ENCODE measurements at places on chromosomes 2 and 18. TPM values are rescaled to one million over a fixed set of nuclear protein-coding genes. Genes with fewer than 3 reads are reported as not detected.

- H3K4me3 ChIP-seq: no peak overlapping the region
- DNase-seq: no peak
- H3K4me1 ChIP-seq: peaks cover 24% of the 10 kb centered on the region
- H3K27ac ChIP-seq: peak overlapping the region; percentile 15
These were observed 560.6 kb downstream of the CPS1 start for GRCh38 chr2:211117026-211117425.

GRCh38 chr18:59736061-59736460 lies 38.8 kb upstream of the CCBE1 start:
- H3K27ac ChIP-seq: no peak overlapping the region
- H3K4me1 ChIP-seq: no peaks in the 10 kb centered on the region
- no peak overlapping the region for H3K4me3 ChIP-seq
- no peaks in the 10 kb centered on the region for H3K27me3 ChIP-seq
- no peak for DNase-seq

- no peak overlapping the region for H3K27ac ChIP-seq
- no peak for DNase-seq
- no peak overlapping the region for H3K4me3 ChIP-seq
- H3K27me3 ChIP-seq: no peaks in the 10 kb centered on the region
- H3K4me1 ChIP-seq: no peaks in the 10 kb centered on the region
- H3K36me3 ChIP-seq: no peaks in the 10 kb centered on the region
These were observed 104.2 kb upstream of the AGAP1 start for GRCh38 chr2:235389626-235390025.

DNA sequence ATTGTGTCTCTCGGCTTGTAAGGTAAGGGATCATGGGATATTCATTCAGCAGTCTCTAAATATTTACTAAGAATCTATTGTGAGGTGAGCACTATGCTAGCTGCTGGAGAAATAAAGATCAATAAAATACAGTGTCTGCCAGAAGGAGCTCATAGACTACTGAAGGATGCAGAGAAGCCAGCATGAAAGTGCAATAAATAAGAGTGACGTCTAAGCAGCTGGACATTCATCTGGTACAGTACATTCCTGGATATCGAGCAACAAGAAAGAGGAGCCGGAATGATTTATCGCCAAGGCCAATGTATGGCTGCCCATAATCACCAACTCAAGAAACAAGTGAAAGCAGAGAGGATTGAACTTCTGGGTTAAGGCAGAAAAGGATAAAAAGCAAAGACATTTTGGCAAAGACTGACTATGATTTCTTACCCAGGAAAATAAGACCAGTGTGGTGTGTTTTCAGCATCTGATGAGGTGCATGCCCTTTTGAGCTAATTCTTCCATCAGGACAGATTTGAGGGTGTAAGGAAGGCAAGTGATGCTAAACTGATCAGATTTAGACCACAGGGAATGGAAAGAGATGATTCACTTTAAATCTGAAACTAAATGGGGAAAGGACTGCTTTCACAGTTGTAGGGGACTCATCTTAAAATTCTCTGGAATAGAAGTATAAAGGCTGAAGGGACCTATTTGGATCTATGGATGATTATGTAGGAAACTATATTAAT lies 18.7 kb upstream of the LMAN1 start:
- H3K4me1 ChIP-seq: no peaks in the 10 kb centered on the region
- no peak overlapping the region for H3K27ac ChIP-seq

GRCh38 chr2:197308996-197309690 lies 1.4 kb downstream of the ANKRD44 start:
- DNase-seq: no peak
- H3K4me1 ChIP-seq: peaks cover 11% of the 10 kb centered on the region

- peak overlapping the region; percentile 83 for H3K27ac ChIP-seq
- peaks cover 58% of the 10 kb centered on the region for H3K4me1 ChIP-seq
- DNase-seq: peak; percentile 56
- H3K36me3 ChIP-seq: no peaks in the 10 kb centered on the region
These were observed 88.7 kb upstream of the ATL2 start for GRCh38 chr2:38465789-38466127.

DNA sequence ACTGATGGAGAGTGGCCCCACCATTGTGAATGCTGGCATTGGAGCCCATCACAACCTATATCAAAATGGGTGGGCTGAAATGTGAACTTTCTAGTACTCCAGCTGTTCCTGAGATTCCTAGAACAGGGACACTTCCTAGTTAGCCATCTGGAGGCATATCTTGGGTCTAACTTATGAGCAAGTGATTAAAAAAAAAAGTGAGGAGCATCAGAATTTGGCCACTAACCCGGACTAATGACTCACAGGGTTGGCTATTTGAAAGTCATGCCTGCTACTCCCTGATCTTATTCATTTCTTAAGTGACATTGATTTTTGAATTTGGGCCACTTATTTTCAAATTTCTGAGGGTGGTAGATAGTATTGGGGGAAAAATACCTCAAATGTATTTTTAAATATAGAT lies 216.6 kb downstream of the HRH4 start:
- no peaks in the 10 kb centered on the region for H3K36me3 ChIP-seq
- no peak for DNase-seq
- H3K27me3 ChIP-seq: peaks cover 3% of the 10 kb centered on the region
- no peaks in the 10 kb centered on the region for H3K4me1 ChIP-seq
- H3K27ac ChIP-seq: no peak overlapping the region
- H3K4me3 ChIP-seq: no peak overlapping the region

DNA sequence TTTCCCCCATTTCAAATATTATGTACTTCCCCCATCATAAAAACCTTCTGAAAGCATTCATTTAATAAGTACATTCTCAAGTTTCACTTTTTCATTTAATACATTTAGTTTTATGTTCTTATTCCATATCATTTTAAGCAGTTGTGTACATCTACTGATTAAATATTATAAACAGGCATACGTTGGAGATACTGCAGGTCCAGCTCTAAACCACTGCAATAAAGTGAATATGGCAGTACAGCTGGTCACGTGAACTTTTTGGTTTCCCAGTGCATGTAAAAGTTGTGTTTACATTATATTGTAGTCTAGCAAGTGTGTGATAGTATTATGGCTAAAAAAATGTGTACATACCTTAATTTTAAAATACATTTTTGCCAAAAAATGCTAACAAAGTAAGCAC lies 48.7 kb downstream of the TET3 start:
- H3K4me1 ChIP-seq: peaks cover 8% of the 10 kb centered on the region
- no peak overlapping the region for H3K4me3 ChIP-seq
- no peaks in the 10 kb centered on the region for H3K36me3 ChIP-seq
- H3K27me3 ChIP-seq: no peaks in the 10 kb centered on the region
- H3K27ac ChIP-seq: no peak overlapping the region

Gene STEAP3
- total RNA-seq: 15.0 TPM

Gene SNED1
- total RNA-seq: 47.7 TPM
